NCI-H1436 treated with DMSO at 0.1 percent for 48 hours (cell line): ENCODE measurements at places on chromosomes 7 and 10.

DNA sequence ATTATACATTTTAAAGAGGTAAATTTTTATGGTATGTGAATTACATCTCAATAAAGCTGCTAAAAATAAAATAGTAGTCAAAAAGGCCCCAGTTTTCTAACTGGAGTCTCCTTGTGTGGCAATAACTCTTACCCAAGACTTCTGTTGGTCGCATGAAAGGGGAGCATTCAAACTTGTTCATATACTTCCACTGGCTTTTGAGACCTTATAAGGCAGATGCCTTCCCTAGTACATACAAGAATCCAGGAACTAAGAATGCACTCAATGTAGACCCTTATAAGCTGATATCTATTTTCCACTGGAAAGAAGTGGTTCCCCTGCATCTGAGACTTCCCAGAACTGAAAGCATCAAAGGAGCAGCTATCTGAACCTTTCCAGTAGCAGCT lies 13.0 kb downstream of the BCAP29 start:
- no peak for DNase-seq

DNA sequence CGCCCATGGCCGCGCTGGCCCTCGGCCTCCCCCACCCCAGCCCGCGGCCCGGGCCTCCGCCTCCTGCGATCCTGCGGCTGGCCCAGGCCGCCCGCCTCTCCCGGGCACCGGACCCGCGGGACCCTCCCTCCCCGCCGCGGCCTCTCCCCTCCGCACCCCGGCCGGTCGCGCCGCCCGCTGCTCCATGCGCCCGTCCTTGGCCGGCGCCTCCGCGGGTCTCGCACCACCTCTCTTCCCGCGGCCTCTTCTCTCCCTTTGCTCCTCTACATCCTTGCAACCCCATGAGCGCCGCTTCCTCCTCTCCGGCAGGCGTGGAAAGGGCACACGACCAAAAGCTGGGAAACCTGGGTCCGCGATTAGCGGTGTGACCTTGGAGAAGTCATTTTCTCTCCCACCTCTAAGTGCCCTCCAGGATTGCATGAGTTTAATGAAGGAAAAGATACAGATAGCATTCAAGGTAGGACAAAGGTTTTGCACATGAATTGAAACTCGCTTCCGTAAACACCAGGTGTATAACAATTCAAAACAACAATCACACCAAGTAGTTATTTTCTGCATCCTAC lies 448 bp upstream of the SRPK2 start:
- DNase-seq = no peak

GRCh38 chr7:25520017-25520416 lies 291.7 kb upstream of the NPVF start:
- DNase-seq = no peak

- no peak for DNase-seq
Observed at GRCh38 chr10:75433216-75433615, 1.8 kb downstream of the LRMDA start.

DNA sequence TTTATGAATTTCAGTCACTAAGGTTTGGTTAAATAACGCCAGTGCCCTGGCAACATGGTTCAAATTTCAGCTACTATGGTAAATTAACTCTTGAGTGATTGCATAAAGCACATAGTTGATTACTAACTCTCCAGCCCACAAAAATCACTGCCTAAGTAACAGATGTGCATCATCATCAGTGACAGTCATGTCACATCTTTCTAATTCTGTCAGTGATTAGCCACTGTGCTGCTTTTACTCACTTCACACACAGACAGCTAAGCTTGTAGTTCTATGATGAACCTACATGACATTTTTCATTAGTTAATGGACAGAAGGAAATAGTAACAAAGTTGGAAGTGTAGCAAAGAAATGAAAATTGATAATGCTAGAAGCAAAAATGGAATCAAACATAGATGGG lies 108.9 kb downstream of the DNAH11 start:
- DNase-seq = no peak

DNA sequence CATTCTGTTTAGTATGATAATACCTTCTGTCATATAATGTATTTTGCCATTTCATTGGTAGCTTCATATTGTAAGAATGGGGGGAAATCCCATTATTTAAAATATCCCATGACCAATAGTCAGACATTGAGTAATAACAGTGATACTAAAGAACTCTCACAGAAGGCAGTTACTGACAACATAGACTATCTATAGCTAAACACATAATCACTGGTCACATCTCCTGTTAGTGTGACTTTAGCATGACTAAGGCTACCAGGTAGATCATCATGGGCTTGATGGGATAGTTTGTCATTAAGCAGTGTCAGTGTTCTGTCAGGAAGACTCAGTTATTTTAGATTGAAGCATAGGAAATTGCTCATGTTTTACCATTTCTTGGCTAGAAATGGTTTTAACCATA lies 16.4 kb downstream of the OPN1SW start:
- no peak for DNase-seq

GRCh38 chr7:157861031-157861491 lies 524.3 kb downstream of the DNAJB6 start:
- no peak for DNase-seq

GRCh38 chr7:25124465-25125136 lies 459 bp downstream of the CYCS start:
- no peak for DNase-seq

DNA sequence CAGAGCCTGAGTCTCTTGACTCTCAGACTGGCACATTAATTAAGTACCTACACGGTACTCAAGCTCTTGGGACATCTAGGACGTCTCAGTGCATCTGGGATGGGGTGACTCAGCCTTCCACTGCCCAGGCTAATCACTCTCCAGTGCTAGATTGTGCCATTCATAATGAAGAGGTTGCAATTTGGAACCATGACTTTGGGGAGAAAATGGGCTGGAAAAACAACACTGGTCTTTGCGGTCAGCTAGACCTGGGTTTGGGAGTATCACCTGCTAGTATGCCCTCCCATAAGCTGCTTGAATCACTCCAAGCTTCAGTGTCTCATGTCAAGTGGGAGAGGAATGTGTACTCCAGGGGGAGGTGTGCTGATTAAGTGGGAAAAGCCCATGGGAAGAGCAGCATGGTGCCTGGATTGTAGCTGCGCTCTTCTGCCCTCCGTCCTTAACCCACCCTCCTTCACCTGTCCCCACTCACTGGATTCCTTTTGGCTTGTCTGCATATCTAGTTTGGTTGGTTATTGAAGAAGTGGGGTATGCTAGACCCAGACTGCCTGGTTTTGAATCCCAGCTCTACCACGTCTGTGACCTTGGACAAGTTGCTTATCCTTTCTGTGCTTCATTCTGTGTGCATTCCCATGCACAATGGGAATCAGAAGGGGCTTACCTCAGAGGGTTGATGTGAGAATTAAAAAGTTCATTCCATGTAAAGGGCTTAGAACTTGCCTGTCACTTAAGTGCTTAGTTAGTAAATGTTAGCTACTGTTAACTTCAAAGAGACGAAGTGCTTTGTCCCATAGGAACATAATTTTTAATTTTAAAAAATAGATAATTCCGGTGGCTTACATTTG lies 3.8 kb downstream of the NFE2L3 start:
- DNase-seq = no peak

DNA sequence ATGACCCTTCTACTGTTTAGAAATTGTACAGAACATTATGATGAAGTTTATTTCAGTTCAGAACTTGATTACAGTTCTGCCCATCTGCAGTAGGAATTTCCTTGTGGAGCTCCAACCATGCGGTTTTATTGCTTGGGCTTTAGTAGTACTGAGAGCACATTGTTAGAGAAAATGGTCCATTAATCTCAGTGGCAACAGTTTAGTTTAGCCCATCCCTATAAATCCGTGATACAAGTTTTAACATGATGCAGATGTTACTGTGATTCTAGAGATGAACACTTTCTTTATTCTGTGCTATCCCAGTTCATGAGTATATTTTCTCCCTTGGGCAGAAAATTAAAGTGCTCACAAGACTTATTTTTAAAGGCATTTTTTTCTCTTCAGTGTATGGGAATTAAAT lies 84.8 kb upstream of the FZD8 start:
- DNase-seq = no peak

- no peak for DNase-seq
Observed at GRCh38 chr7:10237306-10237705, 736.4 kb upstream of the PHF14 start.

DNA sequence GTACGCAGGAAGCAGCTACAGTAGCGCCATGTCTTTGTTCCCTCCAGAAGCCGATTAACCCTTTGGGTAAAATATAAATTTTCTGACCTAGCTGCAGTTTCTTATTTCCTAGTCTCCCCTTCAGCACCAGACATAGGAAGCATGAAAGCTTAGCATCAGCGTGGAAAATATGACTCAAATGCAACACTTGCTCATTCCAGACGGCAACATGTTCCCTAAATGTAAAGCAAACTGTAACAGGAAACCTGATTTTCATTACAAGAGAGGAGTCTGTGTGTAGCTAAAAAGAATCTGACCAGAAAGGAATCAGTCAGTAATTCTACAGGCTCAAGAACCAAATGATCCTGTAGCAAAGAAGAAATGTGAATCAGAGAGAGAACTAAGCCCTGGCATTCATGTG lies 219.2 kb downstream of the C7orf25 start:
- no peak for DNase-seq

DNA sequence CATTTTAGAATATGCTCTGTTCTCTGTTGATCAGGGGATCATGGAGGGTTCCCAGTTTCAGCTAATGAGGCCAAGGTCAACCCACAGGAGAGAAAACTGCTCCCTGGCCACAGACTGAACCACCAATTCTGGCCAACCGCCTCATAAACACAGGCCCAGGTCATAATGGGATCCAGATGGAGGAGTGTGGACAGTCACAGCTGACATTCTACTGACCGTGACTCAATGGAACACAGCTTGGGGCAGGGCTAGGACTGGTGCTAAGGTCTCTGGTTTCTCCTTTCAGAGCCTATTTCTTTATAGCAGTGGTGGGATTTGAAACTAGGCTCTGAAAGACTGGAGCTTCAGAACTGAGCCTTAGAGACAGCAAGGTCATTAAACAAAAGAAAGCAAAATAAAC lies 68.3 kb downstream of the HIPK2 start:
- DNase-seq = no peak

- no peak for DNase-seq
Observed at GRCh38 chr10:58311026-58311425, 23.8 kb upstream of the UBE2D1 start.

DNA sequence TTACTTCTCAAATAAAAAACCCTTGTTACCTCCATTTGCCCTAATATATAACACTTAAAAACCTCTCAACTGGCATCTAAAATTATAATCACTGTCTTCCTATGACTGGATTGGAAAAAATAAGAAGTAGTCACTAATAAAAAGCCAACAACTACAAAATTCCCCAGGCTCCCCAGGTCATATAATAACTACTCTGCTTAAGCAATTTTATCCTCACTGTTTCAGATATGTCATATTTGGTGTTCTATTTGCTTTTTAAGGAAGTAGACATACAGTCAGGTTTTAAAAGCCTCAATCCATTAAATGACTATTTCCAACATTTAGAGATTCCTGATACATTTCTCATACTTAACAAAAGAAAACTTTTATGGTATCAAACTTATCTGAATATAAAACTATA lies 2.4 kb downstream of the H2AZ2 start:
- no peak for DNase-seq

GRCh38 chr10:114401195-114401791 lies 3.0 kb downstream of the AFAP1L2 start:
- no peak for DNase-seq

DNA sequence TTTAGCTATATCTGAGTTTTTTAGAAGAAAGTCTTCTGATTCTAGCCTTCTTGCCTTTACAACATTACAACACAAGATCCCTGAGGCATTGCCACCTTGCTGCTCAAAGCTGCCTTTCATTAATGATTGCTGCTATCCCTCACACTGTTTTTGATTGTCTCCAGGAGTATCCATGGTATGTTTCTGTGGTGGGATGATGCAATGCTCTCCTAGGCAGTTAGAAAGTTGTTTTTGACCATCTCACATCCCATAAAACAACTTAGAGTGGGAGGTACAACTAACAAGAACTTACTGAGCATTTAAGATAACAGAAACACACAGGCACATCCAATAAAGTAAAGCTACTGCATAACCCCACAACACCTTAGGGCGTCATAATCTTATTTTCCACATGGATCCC lies 1156.0 kb upstream of the LRRTM3 start:
- DNase-seq = no peak

- no peak for DNase-seq
Observed at GRCh38 chr10:128318366-128318765, 192.1 kb upstream of the MKI67 start.

GRCh38 chr10:45076891-45077290 lies 76.2 kb downstream of the ZNF22 start:
- no peak for DNase-seq

- no peak for DNase-seq
Observed at GRCh38 chr10:127021801-127022200, 116.6 kb downstream of the DOCK1 start.

DNA sequence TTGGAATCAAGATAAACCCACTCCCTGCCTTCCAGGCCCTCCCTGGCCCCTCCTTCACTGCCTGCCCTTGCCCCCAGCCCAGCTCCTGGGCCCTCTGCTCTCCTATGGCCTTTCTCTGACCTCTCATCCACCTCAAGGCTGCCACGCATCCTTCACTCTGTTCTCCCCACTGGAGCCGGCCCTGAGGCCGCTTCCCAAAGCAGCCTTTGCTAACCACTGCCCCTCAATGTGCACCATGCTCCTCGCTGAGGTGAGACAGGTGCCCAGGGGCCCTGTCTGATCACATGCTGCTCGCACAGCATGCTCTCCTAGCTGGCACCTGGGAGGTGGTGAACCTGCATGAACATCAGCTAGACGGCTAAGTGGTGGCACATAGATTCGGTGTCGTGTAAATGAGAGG lies 138.5 kb upstream of the RET start:
- no peak for DNase-seq

- DNase-seq = no peak
Observed at GRCh38 chr10:130964771-130965170, 346.8 kb downstream of the TCERG1L start.

GRCh38 chr7:92751902-92752901 lies 84.2 kb downstream of the CDK6 start:
- DNase-seq = no peak

- DNase-seq = no peak
Observed at GRCh38 chr10:126014309-126014708, 117.9 kb downstream of the FANK1 start.

DNA sequence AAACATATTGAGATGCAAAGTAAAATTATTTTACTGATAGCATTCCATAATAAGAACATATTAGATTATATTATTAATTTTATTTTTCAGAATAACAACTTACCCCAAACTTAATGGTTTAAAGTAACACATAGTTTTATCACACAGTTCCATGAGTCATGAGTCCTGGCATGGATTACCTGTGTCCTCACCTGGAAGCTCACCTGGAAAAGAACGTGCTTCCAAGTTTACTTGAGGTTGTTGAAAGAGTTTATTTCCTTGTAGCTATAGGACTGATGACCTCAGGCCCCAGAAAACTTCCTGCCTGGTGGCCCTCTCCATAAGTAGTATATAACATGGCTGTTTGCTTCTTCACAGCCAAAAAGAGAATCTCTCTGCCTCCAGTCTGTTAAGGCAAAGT lies 254.6 kb downstream of the TFEC start:
- no peak for DNase-seq
